Activated CD4-positive, alpha-beta T cell treated with anti-CD3 and anti-CD28 coated beads, Interleukin-2, amount 50 U/mL, for 24 hours (primary cell): ENCODE measurements at places on chromosomes 5 and 9.

- DNase-seq = no peak
Measured at GRCh38 chr5:29321591-29321990, 1871.9 kb upstream of the CDH6 start.

GRCh38 chr9:2127486-2127885 is 112.3 kb downstream of the SMARCA2 start:
- DNase-seq = no peak

DNA sequence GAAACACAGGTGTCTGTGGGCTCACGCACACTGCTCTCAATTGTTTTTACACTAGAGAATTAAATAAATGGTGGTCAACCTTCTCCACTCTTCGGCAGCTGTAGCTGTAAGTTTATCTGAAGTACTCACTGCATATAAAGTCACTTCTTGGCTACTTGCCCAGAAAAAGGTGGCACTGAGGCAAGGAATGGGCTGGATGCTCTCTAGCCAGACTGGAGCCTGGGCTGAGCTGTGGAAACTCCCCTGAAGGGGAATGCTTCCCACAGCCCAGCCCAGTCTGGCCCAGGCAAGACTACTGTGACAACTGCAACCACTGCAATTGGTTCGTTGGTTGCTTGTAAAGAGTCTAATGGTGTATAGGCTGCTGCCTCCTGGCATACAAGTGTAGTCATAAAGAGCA is 4.5 kb downstream of the LEAP2 start:
- DNase-seq = no peak

DNA sequence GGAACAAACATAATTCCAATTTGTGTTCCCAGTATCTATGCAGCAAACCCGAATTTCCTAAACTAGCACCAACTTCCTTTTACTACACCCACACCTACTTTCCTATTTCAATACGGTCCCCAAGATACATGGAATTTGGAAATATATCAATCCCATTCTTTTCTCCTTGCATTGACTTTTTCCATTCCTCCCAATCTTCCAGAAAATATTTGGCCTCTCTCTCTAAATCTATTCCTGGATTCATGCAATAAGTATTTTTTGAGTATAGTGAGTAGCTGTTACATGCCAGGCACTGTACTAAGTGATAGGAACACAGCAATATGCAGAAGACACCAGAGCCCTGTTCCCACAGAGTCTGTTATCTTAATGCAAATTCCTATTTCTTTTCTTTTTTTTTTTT is 216.2 kb upstream of the PIK3R1 start:
- no peak for DNase-seq

- DNase-seq = no peak
Measured at GRCh38 chr5:176529116-176529740, 8.0 kb downstream of the RNF44 start.

DNA sequence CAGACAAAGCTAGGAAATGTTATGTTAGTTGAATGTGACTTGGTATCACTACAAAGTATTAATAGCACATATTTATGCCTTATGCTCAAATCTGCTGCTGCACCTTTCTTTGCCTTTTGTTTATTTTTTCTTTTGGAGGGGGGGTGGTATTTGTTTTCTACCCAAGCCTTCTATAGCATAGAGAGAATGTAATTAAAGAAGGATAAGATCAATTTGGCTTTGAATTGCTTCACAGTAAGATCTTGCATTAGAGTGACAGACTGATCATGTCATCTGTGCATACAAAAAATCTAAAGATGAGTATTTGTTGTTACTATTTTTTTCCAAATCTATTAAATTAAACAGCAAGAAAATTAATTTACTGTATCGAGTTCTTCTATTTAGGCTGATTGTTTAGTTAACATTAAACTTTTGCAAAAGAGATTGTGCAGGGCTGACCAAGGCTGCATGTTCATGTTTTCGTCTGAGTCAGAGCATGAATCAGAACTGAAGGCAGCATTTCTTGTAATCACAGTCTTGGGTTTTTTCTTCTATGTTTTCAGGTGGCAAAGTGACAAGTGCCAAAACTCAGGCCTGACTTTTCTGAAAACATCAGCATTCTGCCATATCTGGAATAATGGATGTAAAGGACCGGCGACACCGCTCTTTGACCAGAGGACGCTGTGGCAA is 1007.1 kb upstream of the WWC1 start:
- no peak for DNase-seq

DNA sequence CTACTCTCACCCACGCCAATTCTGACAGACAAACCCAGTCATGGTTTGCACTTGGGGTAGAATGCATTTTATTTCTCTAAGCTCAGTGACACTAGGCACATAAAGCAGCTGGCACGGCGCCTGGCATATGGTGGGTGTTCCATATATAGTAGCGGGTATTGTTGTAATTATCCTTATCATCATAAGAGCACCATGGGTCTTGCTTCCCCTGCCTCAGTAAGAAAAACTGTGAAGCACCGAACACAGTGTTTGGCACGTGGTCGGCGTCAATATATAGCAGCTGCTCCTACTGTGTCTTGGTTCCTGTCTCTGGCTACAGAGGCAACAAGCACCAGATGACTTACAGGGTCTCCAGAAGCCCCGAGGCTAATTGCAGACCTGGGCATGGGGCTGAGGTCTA is 194.1 kb upstream of the PANK3 start:
- DNase-seq = no peak

- no peak for DNase-seq
Measured at GRCh38 chr9:124766815-124767554, 4.1 kb downstream of the NR6A1 start.

- DNase-seq = no peak
Measured at GRCh38 chr5:178225174-178225573, 7.4 kb downstream of the PHYKPL start.

DNA sequence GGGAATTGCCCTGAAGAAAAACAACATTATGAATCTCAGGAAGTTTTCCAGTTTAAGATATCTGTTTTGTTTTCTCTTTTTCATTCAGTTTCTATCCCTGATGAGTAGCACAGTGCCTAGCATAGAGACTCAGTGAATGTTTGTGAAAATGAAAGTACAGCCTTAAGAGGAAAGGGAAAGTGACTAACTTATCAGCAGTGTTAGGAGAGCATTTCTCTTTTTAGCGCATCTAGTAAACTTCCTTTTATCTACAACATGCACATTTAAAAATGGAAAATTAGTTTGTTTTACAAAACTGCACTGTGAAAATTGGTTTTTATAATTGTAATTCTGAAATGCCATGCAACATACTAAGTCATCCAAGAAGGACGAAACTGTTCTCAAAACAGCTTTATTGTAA is 110.8 kb downstream of the SMARCA2 start:
- DNase-seq = no peak

GRCh38 chr5:168578538-168579487 is at the start of gene PANK3:
Gene PANK3 (minus strand): TSS chr5:168579368. CDS start chr5:168579283, 85 bp downstream.
- peak; percentile 7 for DNase-seq

DNA sequence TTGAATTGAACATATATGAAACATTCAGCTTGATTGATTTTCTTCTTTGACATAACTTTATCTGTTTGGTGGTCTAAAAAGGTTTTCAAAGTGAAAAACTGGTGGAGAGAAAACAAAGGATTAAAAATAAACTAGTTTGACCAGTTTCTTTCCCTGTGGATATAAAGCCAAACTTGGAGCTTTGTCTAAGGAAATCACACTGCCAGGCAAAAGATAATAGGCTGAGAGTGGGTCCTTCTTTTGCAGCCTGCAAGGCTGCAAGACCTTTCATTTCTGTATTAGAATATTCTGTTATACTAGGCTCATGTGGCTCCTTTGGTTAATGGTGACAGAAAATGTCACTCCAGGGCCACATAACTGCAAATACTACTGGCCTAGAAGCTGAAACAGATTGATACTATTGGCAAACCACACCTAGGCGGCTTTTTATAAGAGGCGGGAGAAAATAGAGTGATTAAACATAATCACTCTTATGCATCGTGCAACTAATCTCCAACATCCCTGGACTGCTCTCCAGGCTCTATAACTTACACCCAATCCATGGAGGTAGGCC is 129.1 kb upstream of the ZNF462 start:
- DNase-seq = no peak
